ENCODE measurements at places on chromosomes 4 and X.

- no peak overlapping the region for H3K4me3 ChIP-seq
- no peaks in the 10 kb centered on the region for H3K4me1 ChIP-seq
- no peaks in the 10 kb centered on the region for H3K27me3 ChIP-seq
- H3K36me3 ChIP-seq: no peaks in the 10 kb centered on the region
- no peak overlapping the region for H3K27ac ChIP-seq
- DNase-seq: no peak
Measured at GRCh38 chrX:73468376-73468775, 21.5 kb downstream of the CDX4 start.

GRCh38 chrX:106588801-106589200, 23.0 kb upstream of the RADX start:
- no peak overlapping the region for H3K27ac ChIP-seq
- H3K36me3 ChIP-seq: no peaks in the 10 kb centered on the region
- no peaks in the 10 kb centered on the region for H3K27me3 ChIP-seq
- H3K4me3 ChIP-seq: no peak overlapping the region
- H3K4me1 ChIP-seq: no peaks in the 10 kb centered on the region
- no peak for DNase-seq

- no peak overlapping the region for H3K27ac ChIP-seq
- H3K27me3 ChIP-seq: no peaks in the 10 kb centered on the region
- H3K36me3 ChIP-seq: no peaks in the 10 kb centered on the region
- H3K4me3 ChIP-seq: no peak overlapping the region
- no peak for DNase-seq
- no peaks in the 10 kb centered on the region for H3K4me1 ChIP-seq
Measured at GRCh38 chr4:166816890-166817289, 417.4 kb downstream of the SPOCK3 start.

DNA sequence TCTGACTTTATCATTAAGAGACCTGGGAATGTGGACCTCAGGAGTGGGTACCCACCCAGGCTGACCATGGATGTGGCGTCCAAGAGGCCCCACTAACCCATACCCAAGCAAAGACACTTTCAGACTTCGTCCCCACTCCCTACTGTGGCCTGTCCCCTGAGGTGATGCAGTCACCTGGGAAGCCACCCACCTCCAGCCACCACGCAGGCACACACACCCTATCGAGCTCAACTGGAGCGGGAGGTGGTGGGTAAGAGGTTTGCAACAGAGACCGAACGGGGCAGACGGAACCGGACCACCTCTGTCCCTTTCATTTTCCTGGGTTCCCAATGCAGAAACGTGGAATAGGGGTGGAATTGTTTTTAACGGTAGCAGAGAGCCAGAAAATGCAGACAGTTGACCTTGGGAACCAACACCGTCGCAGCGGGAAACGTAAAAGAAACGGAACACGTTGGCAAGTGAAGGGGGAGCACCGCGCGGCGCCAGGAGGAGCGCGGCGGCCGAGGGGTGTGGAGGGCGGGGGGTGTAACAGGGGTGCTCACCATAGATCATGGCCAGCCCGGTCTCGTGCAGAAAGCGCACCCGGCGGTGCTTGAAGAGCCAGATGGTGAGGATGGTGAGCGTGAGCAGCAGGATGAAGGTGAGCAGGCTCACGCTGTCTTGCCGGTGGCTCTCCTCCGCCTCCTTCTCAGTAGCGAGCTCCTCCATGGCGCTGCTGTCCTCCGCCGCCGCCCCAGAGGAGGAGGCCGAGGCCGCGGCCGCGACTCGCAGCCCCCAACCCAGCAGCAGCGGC, 559 bp downstream of the SLC9A7 start:
- H3K36me3 ChIP-seq: no peaks in the 10 kb centered on the region
- H3K27ac ChIP-seq: peak overlapping the region; percentile 30
- H3K4me1 ChIP-seq: peaks cover 17% of the 10 kb centered on the region
- H3K27me3 ChIP-seq: no peaks in the 10 kb centered on the region
- peak; percentile 56 for DNase-seq

DNA sequence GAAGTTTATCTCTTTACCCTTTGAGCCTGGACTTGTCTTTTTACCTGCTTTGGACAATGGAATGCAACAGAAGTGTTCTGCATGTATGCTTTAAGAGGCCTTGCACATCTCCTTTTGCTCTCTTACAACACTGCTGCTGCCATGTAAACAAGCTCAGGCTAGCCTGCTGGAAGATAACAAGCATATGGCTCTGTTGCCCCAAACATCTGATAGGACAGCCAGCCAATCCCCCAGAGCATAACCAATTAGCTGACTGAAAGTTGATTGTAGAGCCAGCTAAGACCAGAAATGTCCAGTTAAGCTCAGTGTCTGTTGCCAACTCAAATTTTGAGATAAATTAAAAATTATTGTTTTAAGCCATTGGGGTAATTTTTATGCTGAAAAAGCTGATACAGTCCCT, 510.6 kb upstream of the CNKSR2 start:
- no peak for DNase-seq
- no peaks in the 10 kb centered on the region for H3K4me1 ChIP-seq
- no peak overlapping the region for H3K4me3 ChIP-seq
- H3K36me3 ChIP-seq: no peaks in the 10 kb centered on the region
- no peak overlapping the region for H3K27ac ChIP-seq

DNA sequence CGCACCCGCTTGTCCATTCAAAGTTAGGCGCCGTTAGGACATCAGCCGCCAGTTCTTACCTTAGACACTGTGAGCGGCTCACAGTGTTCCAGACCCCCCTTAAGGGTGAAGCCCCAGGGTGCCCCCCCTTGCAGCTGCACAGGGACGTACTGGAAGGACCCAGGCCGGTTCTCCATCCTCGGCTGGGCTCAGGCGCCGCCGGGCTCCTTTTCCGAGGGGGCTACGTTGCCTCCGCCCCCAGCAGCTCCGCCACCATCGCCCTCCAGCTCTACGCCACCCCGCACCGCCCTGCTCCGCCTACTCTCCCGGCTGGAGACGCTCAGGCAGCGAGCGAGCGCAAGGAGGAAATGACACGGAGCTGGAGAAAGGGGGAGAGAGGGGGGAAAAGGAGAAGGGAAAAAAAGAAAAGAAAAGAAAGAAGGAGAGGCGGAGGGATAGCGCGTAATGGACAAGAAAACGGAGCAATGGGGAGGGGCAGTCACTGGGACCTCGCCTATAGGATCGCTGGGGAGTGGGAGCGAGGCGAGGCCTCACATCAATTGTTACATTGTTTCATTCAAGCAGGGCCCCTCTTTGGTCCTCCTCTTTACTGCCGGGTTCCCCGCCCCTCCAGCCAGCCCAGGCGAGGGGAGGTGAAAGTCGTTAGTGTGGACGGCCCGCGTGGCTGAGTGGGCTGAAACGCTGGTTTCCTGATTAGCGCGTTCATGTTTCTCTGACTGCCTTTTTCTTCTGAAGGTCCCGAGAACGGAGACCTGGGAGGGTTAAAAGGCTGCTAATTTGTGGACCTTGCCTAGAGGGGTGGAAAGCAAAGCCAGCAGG, at the start of gene SHROOM4:
TSS of gene SHROOM4 (minus strand) at position 352 of the 819 bp plus-strand sequence. CDS start at position 176, 176 bp downstream.
- H3K4me1 ChIP-seq: peaks cover 8% of the 10 kb centered on the region
- peak; percentile 76 for DNase-seq
- no peaks in the 10 kb centered on the region for H3K36me3 ChIP-seq
- peak within 1 kb of the TSS; percentile 51 for H3K27ac ChIP-seq

DNA sequence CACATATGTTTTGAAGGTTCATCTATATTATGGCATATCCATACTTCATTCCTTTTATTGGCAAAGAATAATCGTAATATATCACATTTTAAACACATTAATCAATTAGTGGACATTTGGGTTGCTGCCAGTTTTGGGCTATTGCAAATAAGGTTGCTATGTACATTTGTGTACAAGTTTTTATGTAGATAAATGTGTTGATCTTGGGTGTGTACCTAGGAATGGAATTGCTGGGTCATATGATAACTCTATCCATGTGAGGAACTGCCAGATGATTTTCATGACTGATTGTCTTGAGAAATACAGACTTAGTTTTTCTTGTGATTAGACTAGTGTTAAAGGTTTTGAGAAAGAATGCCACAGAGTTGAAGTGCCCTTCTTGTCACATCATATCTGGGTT, 99.2 kb upstream of the RAB40AL start:
- H3K4me3 ChIP-seq: no peak overlapping the region
- no peaks in the 10 kb centered on the region for H3K27me3 ChIP-seq
- H3K27ac ChIP-seq: no peak overlapping the region
- DNase-seq: peak; percentile 8
- no peaks in the 10 kb centered on the region for H3K36me3 ChIP-seq
- peaks cover 7% of the 10 kb centered on the region for H3K4me1 ChIP-seq

- H3K27ac ChIP-seq: no peak overlapping the region
- DNase-seq: no peak
- H3K4me3 ChIP-seq: no peak overlapping the region
- H3K36me3 ChIP-seq: no peaks in the 10 kb centered on the region
- no peaks in the 10 kb centered on the region for H3K4me1 ChIP-seq
Measured at GRCh38 chrX:15441464-15441863, 51.7 kb downstream of the PIR start.

DNA sequence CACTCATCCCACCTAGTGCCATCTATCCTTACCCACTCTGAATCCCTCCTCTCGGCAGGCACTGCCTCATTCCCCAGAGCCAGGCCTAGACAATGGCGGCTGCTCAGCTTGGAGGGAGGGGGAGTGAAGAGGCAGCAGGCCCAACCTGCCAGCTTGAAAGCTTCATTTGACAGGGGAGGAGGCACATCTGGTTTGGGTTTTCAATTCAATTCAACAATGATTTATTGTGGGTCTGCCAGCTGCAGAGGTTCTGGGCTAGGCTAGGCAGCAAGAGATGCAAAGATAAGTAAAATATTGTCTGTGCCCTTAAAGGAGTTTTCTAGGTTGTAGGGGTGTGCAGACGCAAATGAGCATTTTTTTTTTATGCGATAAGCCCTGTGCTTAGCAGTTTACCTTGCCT, 58.5 kb downstream of the RTL9 start:
- H3K4me1 ChIP-seq: peaks cover 44% of the 10 kb centered on the region
- H3K4me3 ChIP-seq: no peak overlapping the region
- no peaks in the 10 kb centered on the region for H3K36me3 ChIP-seq

DNA sequence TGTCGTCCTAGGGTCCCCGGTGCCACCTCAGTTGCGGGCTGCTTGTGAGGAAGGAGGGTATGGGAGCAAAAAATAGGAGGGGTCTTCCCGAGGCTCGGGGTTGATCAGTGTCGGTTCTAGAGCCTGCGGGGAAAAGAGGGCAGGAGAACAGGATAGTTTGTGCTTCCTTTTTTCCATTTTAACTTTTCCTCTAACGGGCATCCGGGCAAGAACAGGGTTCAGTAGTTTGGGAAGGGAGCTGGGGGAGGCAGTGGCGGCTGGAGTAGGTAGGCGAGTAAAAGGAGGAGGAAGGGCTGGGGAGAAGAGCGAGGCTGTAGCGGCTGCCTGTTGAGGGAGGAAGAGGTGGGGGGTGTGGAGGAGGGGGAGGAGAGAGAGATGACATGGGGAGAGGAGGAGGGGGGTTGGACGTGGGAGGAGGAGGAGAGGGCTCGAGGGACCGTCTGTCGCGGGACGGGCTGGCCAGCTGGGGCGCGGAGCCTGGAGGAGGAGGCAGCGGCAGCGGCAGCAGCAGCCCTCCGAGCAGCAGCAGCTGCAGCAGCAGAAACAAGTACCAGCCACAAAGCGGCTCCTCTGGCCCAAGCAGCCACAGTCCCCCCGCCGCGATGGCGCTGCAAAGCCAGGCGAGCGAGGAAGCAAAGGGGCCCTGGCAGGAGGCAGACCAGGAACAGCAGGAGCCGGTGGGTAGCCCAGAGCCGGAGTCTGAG, at the start of gene SLC16A2:
TSS of gene SLC16A2 (plus strand) at position 458 of the 704 bp plus-strand sequence. CDS start at position 603, 145 bp downstream.
- H3K4me3 ChIP-seq: peak within 1 kb of the TSS; percentile 79
- H3K27me3 ChIP-seq: no peaks in the 10 kb centered on the region
- H3K4me1 ChIP-seq: peaks cover 5% of the 10 kb centered on the region
- H3K36me3 ChIP-seq: no peaks in the 10 kb centered on the region
- DNase-seq: peak; percentile 75
- peak within 1 kb of the TSS; percentile 81 for H3K27ac ChIP-seq

DNA sequence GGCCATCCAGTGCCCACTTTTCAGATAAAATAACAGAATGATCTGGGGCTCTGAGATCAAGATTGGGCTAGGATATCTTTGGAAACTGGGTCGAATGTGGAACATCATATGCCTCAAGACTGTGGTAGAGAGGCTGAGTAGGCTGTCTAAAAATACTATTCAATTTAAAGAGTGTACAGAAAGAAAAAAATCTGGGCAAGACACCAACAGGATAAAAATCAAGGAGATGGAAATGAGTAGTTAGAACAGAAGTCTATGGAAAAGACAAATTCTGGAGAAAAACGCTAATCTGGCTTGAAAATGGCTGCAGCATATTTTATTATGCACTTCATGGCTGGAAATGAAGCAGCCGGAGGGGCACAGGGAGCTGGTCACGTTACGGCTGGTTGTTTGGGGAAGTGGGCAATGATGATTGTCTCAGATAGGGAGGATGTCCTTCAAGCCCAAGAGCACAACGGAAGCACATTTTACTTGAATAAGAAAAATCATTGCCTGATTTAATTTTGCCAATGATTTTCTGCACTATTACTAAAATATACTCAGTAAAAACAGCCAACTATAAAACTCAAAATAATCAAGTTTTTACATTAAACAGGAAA, 27.1 kb upstream of the MAPK10 start:
- H3K4me1 ChIP-seq: no peaks in the 10 kb centered on the region
- no peak overlapping the region for H3K4me3 ChIP-seq

DNA sequence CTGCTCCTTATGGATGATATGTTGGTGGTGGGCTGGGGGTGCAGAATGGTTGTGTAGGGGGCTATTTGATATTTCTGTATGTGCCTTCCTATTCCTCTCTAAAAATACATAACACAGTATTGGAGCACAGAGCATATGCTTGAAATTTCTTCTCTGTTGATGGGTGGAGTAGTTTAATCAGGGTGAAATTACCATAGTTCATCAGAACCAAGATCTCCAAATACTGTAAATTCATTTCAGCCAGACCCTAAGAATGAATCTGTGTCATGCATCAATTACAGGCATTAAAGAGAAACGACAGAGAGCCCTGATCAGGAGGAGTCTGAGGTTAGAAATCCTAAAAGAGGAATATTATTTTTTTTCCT, 25.1 kb upstream of the CCDC149 start:
- no peaks in the 10 kb centered on the region for H3K27me3 ChIP-seq
- H3K36me3 ChIP-seq: no peaks in the 10 kb centered on the region
- H3K27ac ChIP-seq: no peak overlapping the region
- H3K4me1 ChIP-seq: no peaks in the 10 kb centered on the region
